NCI-H510A treated with DMSO at 0.1 percent for 48 hours (cell line): ENCODE measurements at places on chromosomes 1 and 21.
A peak's percentile ranks its signal among the peaks of the same experiment; 100 is the strongest.

DNA sequence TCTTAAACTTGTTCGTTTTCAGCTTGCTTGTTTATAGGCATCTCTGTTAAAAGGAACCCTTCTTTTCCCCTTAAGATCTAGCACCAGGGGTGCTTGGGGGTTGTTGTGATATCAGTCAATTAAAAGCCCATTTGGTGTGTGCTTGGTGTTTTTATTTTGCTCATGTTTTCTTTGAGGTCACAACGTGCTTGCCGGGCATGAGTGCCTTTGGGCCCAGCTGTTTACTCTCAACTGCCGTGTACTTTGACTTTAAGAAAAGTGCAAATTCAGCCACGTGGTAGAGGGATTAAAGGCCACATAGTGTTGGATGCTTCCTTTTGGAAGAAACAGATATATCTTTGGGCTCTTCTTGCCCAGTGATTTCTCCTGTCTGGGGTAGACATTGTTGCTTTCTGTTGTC is 10.5 kb downstream of the ARID1A start:
- no peak for DNase-seq

DNA sequence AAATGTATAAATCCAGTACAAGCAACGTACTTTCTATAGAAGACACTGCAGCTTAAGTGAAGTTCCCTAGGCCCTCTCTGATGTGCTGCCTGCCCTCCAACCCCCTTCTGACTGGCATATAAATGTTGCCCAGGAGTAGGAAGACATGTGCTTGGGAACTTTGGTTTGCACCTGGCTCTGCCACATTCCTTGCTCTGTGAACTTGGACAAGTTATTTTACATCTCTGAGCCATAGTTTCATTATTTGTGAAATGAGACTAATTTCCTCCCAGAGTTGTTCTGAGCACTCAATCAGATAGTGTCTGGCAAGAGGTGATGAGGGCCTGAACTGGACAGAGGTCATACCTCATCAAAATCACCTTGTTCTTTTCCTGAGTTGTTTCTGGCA is 3.5 kb upstream of the PHC2 start:
- DNase-seq, result no peak

DNA sequence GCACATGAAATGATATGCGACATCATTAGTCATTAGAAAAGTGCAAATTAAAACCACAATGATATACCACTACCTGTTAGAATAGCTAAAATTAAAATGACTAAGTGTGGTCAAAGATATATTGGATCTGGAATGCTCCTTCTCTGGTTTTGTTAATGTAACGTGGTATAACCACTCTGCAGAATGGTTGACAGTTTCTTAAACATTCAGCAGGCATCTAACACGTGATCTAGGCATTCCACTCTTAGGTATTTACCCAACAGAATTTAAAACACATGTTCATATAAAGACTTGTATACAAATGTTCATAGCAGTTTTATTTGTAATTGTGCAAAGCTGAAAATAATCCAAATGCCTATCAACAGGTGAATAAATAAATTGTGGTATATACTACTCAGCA is 165.0 kb upstream of the PLXNA2 start:
- no peak for DNase-seq

GRCh38 chr1:103333141-103333540 is 192.4 kb upstream of the RNPC3 start:
- DNase-seq, result no peak

DNA sequence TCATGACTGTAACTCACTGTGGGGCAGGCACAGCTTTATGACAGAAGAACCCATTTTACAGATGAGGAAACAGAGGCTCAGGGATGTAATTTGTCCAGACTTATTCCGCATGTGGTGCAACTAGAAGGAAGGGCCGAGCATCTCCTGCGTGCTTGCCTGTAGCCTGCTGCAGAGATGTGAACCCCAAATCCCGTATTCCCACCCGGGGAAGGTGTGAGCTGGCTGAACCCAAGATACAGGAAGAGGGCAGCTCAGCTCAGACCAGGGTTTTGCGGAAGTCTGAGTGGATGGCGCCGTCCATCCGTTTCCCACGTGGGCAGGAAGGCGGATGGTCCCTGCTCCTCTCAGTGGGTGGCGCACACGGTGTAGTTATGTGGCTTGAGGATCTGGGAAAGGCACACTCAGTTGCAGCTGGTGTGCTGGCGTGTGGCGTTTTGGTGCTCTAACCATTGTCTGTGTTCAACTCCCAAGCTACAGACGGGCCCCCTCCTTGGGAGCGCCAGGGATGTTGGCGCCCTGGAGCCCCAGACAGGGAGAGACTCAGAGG is 1.2 kb downstream of the CROCC start:
- DNase-seq, result no peak

GRCh38 chr1:208272311-208272710 is 28.1 kb upstream of the PLXNA2 start:
- DNase-seq, result no peak

GRCh38 chr1:202501281-202501680 is 152.8 kb downstream of the PPP1R12B start:
- no peak for DNase-seq

DNA sequence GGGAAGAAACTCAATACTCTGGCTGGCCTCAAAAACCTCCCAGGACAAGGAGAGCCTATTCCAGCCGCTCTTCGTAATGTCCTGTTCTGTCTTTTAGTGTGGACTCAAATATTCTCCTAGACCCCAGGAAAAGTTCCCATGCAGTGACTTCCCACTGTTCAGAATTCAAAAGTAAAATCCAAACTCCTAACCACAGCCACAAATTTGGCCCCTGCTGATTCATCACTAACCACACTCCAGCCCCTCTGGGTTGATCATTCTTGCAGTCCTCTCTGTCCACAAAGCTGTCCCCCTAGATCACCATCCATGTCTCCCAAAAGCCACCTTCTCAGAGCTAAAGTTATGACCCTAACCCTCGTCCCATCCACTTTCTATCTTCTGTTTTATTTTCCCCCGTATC is 5.1 kb downstream of the CTNNBIP1 start:
- no peak for DNase-seq

DNA sequence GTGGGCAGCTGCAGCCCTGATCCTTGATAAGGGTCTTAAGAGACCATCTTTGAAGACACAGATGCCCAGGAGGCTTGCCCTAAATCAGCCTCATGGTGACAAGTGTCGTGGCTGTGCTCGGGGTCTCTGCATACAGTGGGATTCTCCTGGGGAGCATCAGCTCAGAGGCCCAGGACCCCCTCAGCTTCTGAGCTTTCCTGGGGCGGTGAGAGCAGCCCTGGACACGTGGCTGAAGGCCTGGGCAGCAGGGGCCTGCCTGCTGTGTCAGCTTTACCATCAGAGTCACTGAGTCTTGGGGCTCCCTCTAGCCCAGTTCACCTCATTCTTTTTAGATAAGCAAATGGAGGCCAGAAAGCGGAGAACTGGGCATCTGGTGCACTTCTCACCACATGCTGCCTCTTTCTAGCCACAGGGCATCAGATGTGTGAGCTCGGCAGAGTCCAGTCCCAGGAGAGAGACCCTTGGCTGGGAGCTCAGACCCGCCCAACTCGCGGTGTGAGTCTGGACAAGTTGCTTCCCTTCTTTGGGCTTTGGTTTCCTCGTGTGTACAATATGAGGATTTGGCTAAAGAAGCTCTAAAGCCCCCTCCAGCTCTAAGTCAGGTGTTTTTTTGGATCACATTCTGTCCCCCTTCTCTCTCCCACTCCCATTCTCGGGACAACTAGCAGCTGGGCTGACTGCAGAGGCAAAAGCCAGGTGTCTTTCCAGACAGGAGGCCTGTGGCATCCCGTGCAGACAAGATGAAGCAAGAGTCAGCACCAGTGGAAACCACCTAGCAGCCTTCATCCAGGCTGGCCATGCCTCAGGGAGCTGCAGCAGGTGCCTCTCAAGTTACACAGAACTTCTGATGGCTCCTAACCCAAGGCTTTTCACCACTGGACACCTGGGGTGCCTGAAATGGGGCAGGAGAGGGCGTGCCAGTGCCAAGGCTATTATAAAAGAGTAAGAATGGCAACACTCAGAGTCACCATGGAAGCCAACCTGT is 119.1 kb downstream of the KCNN3 start:
- no peak for DNase-seq

DNA sequence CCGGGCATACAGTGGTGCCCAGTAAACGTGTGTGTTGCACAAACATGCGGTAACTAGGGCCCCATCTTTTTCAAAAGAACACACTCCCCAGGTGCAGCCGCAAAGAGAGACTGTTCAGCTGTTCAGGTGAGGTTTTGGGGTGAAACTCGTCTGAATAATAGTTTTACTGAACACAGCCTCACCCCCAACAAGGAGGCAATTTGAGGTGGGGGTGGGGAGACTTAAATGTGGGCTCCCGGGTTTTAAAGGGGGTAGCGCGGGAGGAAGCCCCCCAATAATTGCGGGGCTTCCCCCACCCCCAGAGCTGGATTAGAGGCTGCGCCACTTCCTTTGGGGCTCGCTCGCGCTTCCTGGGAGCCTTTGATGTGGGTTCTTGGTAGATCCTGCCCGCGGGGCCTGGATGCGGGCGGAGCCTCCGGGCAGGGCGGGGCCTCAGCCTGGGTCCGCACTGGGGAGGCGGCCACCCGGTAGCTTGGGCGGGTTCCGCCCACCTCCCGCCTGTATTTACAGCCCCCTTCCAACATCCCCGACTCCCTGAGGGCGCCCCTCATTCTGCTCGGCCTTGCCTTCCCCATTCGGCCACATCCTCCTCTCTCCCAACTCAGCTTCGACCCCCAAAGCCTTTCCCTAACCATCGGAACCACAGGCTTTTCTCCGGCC is 6.4 kb upstream of the EPHA2 start:
- DNase-seq, result no peak

- peak; percentile 51 for DNase-seq
Measured at GRCh38 chr1:66331658-66332547, 202.1 kb upstream of the SGIP1 start.

GRCh38 chr1:2050461-2050792 is 216 bp downstream of the PRKCZ start:
- DNase-seq, result no peak

GRCh38 chr1:36585569-36586548 is 103.1 kb upstream of the CSF3R start:
- DNase-seq, result peak; percentile 41

DNA sequence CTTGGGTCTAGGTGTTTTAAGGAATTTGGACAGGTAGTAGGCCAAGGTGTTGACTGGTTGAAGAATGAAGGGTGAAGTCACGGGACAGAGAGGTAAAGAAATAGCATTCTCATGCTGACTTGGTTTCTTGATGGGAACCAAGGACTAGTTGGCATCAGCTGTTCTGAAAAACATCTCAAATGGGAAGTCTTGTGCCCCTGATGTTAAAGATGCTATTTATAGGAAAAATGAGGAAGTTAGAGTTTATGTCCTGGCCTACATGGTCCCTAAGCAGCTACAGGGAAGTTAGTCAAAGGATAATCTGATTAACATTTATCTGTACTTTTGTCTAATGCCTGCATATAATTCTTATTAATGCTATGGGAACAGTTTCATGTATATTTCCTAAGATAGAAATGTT is 262.4 kb downstream of the HHIPL2 start:
- DNase-seq, result no peak

GRCh38 chr1:44792736-44793502 is 4.9 kb upstream of the BEST4 start:
- no peak for DNase-seq

DNA sequence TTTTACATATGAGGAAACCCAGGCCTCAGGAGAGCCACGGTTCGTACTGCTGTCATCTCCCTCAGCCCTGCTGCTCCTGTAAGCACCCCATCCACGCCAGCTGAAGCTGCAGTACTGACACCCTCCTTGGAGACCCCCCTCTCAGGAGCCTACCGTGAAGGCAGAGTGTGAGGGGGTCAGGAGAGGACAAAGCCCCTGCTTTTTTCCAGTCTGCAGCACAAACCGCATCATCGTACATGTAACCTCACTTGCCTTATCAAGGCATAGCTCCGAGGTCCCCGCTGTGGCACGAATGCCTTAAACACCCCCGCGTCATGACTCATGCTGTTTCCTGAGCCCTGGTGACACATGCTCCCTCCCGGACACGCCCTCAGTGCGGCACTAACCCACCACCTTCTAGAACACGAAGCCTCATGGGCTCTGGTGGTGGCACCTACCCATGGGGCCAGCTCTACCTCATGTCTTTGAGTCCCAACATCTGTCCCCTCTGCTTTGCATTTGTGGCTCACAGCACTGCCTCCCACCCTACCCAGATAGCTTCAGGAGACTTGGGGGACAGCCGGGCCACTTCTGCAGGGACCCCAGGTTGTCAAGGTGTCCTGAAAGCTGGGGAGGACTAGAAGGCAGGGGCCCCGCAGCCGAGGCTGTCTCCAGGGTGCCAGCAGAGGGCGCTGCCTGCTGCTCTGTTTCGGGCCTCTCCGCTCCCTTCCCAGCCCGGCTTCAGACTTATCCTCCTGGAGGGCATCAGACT is 4.9 kb downstream of the SH3BGRL3 start:
- no peak for DNase-seq

GRCh38 chr1:44929531-44929930 is 56.9 kb downstream of the EIF2B3 start:
- DNase-seq, result no peak

GRCh38 chr1:7954683-7955082 is 6.8 kb upstream of the PARK7 start:
- peak; percentile 69 for DNase-seq

DNA sequence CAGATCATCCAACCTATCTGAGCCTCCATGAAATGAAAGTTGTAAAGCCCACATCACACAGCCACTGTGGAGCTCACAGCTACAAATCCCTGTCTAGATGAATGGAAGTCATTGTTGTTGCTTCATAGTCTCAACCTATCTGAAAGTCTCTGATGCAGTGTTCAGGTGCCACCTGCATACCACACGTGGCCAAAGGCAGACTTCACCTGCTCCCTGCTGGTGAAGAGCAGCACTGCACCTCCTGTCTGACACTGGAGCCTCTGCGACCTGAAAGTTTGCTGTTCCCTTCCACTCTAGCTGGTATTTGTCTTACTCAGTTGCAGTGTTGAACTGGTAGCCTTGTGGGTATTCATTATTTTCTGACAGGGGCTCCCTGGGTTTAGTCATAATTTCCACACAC is 18.4 kb downstream of the LORICRIN start:
- DNase-seq, result no peak

- DNase-seq, result no peak
Measured at GRCh38 chr1:208174731-208175507, 69.3 kb downstream of the PLXNA2 start.

- no peak for DNase-seq
Measured at GRCh38 chr1:172322219-172323061, 98.0 kb upstream of the C1orf105 start.
